ENCODE measurements at places on chromosomes 16 and 17.

GRCh38 chr16:79329166-79329521, 271.4 kb downstream of the MAF start:
- no peak for DNase-seq

GRCh38 chr16:54446639-54447038, 160.1 kb upstream of the IRX3 start:
- DNase-seq: peak; percentile 92

- DNase-seq: peak; percentile 43
Observed at GRCh38 chr17:5706577-5707210, 122.4 kb upstream of the NLRP1 start.

DNA sequence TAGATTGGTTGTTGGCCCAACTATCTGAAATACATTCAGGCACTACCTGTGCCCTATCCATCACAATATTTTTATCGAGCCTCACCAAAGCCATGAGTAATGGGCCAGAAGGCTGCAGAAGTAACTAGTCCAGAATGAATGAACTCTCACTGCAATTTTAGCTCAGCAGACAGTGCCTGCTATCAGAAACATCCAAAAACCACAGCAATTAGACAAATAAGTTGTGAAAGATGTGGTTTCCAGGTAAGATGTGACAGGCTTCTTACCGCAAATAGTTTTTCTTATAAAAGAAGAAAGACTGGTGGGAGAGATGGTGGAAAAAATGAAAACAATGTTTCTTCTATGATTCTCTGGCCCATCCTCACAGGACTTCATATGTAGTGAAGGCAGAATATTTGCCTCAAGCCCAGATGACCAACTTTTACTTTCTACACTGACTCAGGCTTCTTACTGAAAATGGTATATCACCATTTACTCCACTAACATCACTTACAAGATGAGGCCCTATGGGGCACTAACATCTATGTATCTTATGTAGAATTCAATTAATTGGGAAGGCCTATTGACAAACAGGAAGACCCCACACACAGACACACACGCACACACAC, 9.8 kb upstream of the RFFL start:
- DNase-seq: no peak

DNA sequence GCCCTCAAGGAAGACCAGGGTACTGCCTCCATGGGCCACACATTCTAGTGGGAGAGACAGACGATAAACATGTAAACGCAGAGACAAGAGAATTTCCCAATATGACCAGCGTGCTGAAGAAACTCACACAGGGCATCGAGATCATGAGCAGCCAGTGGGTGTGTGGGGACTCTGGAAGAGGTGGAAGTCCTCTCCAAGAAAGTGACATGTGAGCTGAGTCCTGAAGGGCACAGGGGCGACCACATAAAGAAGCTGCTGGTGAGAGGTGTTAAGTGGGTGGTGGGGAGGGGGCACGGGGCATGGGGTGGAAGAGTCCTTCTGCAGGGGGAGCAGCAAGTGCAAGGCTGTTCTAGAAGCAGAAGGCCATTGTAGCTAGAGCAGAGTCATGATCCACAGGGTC, 21.0 kb upstream of the RAP1GAP2 start:
- DNase-seq: no peak

GRCh38 chr17:77484111-77484510, 343.3 kb downstream of the SEC14L1 start:
- no peak for DNase-seq

DNA sequence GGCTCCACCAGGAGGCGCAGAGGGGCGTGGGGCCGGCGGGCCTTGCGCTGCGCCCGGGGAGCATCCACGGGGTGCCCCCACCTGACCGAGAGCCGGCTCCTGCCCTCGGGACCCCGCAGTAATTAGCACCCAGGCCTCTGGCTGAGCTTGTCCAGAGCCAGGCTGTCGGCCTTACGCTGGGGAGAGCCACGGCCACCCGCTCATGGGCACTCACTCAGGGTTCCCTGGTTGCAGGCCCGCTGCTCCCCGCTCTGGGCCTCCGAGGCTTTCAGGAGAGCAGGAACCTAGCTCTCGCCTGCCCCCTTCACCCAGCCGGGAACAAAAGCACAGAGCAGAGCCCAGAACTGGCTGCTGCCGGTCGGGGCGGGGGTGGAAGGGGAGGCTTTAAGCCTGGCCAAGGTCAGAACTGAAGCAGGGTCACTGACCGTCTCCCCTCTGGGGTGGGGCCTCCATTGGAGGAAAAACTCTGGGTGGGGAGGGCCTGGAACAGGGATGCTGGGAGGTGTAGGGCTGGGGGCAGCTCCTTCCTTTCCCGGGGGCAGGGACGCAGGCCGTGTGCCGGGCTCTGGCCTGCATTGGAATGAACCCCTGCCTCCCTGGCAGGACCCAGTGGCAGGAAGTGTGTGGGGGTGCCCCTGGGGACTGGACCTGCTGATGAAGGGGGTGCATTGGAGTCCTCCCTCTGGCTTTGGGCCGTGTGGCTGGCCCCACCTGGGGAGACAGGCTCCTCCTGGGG, 12.3 kb downstream of the GLIS2 start:
- peak; percentile 70 for DNase-seq

DNA sequence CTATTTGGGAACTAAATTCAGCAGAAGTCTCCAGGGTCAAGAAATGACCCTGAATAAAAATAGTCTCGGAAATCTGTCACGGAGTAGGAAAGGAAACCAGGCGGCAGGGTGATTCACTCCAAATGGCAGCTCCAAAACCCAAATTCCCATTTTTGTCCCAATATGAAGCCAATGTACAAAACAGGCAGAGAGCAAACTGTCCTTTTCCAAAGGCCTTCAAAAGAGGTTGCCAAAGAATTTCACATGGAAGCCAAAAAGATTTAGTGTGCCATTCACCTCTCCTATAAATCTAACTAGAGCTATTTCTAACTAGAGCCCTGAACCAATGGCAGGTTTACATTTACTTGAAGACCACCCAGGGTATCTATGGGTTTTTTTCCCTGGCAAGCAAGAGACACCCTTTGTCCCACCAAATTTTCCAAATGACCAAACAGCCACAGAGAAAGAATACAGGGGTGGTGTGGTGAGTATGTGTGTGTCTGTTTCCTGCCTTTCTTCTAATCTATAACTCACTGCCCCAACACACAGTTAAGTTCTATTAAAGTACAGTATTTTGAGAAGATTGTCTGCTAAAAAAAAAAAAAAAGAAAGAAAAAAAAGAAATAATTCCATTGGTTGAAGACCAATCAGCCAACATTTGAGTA, 6.8 kb downstream of the MYO1D start:
- DNase-seq: peak; percentile 59

GRCh38 chr17:77728474-77728795, 230.1 kb upstream of the TNRC6C start:
- no peak for DNase-seq

GRCh38 chr16:10338426-10338825, 47.4 kb upstream of the ATF7IP2 start:
- DNase-seq: no peak

- no peak for DNase-seq
Observed at GRCh38 chr17:44207743-44208142, 8.1 kb upstream of the ATXN7L3 start.
